Hematopoietic multipotent progenitor cell treated with erythropoietin and hydrocortisone succinate and interleukin-3 and kit ligand, for 15 days (in vitro differentiated cells): ENCODE measurements at places on chromosomes 2 and 18.

- no peak for DNase-seq
Measured at GRCh38 chr2:120341977-120342376, 4.0 kb upstream of the INHBB start.

DNA sequence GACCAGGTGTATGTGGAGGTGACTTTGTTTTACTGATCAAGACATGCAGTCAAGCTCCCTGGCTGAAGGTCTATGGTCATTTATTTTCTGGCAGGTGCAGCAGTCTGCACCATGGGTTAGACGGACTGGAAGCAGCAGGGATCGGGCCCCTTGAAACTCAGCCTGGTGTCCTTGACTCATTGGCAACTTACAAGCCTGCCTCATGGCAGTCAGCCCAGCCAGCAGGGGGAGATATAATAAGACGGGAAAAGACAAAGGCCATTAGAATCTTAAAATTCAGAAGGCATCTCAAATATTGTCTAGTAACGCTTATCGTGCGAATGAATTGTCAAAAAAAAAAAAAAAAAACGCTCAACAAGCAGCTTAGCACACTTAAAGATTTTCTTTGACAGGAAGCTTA, 308.2 kb downstream of the EN1 start:
- no peak for DNase-seq

GRCh38 chr2:34104601-34105000, 505.5 kb upstream of the FAM98A start:
- no peak for DNase-seq

DNA sequence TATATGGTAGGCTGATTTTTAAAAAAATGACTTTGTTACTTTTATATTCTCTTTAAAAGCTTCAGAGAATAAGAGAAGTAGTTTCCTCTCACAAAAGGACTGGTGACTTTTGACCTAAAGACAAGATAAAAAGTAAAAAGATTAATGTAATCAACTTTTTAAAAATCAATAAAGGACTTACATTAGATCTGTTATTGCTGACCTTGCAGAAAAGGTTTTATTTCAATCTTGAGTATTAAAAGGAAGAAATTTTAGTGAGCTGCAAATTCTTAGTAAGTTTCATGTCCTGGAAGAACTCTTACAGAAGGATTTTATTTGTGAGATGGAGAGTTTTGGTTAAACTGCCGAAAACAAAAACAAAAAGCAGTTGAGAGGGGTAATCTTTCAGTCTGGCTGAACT, 2.2 kb upstream of the GAREM1 start:
- no peak for DNase-seq

DNA sequence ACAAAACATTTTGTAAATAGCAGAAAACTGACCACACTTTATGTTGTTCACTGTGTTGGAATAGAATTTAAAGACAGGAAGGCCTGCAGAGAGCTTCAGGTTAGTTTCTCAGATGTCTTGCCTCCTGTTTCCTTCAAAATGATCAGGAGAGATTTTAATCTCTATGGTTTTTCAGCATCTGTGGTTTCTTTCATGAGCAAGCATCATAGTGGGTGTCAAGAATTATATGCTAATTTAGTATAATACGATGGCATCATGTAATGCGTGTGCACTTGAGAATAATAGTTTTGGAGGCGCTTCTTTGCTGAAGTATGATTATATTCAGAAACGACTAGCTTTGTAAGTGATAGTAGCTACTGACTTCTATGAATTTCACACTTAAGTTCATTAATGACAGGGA, 149.9 kb downstream of the PLCL1 start:
- DNase-seq, result no peak

DNA sequence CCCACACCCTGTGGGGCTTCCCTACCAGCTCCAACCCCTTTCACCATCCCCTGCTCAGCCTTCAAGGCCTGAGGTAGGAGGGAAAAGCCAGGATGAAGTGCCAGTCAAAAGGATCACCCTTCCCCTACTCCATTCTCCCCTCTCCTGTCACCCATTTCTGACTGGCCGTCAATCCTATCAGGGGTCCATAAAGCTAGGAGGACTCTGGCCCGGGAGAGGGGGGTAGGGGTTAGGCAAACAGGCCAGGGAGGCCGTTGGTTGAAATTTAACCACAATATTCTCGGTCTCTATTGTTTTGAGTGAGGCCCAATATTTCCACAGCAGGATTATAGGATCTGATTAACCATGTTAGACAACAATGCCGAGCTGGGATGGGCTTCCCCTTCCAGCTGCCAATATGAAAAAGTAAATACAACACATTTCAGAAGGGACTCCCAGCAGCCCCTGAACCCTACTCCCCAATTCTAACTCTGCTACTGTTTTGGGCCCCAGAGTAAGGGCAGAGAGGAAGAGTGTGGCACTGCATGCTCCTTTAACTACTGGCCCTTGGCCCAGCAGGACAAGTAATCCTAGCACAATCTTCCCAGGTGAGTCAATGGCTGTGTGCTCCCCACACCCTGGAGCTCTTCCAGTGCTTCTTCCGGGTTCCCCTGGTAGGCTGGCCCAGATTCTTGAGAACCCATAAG, 10.6 kb upstream of the IHH start:
- no peak for DNase-seq

DNA sequence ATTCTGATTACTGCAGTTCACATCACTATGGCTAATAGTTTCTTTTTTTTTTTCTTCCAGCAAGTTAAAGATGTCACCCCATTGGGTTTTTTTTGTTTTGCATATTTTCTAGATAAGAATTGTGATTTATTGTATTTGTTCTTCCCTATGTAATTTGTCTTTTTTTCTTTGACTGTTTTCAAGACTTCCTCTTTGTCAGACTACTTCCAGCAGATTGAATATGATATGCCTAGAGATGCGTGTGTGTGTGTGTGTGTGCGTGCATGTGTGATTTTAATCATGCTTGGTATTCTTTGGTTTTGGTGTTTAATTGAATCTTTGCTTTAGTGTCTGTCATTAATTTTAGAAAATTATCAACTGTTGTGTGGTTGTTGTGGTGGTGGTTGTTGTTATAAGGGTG, 166.7 kb upstream of the SLC39A10 start:
- DNase-seq, result no peak

GRCh38 chr2:184599054-184599871, 934 bp downstream of the ZNF804A start:
- no peak for DNase-seq

DNA sequence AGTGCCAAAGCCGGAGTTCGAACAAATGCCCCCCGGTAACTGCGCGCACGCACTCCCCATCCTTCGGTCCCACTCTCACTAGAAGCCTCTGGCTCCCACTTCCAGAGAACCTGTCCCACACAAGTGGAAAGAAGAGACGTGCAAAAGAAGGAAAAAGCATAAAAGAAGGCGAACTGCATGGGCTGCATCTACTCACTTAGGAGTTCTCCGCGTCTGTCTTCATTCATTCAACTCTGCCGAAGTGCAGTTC, 312 bp downstream of the NR4A2 start:
- DNase-seq, result no peak

DNA sequence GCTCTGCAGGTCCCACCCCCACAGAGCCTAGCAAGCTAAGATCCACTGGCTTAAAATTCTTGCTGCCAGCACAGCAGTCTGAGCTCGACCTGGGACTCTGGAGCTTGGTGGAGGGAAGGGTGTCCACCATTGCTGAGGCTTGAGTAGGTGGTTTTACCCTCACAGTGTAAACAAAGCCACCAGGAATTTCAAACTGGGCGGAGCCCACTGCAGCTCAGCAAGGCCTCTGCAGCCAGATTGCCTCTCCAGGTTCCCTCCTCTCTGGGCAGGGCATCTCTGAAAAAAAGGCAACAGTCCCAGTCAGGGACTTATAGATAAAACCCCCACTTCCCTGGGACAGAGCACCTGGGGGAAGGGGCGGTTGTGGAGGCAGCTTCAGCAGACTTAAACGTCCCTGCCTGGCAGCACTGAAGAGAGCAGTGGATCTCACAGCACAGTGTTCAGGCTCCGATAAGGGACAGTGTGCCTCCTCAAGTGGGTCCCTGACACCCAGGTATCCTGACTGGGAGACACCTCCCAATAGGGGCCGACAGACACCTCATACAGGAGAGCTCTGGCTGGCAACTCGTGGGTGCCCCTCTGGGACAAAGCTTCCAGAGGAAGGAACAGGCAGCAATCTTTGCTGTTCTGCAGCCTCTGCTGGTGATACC, 20.0 kb upstream of the NEMP2 start:
- DNase-seq, result no peak

DNA sequence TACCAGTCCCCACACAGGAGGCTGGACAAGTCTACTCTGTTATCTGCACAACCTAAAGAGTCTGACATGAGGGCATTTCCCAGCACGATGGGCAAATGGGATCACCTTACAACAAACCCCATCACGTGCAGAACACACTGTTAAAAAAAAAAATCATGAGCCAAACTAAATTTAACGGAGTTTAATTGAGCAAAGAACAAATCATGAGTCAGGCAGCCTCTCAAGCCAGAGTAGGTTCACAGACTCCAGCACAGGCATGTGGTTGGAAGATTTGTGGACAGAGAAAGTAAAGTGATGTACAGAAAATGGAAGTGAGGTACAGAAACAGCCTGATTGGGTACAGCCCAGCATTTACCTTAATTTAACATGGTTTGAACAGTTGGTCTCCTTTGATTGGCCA, 59.9 kb downstream of the KYNU start:
- no peak for DNase-seq

DNA sequence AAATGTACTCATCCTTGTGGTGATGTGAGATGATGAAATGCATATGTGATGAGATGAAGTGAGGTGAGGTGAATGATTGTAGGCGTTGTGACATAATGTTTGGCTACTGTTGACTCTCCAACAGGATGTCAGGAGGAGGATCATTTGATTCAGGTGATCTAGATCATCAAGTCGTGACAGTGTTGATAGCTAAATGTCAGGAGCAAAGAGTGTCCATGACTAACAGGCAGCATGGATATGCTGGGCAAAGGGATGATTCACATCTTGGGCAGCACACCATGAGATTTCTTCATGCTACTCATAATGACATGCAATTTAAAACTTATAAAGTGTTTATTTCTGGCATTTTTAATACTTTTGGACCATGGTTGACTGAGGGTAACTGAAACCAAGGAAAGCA, 40.2 kb upstream of the UBXN4 start:
- no peak for DNase-seq

GRCh38 chr18:65091744-65092329, 659.0 kb upstream of the CDH7 start:
- DNase-seq, result no peak

- no peak for DNase-seq
Measured at GRCh38 chr2:144507441-144508171, 12.3 kb downstream of the ZEB2 start.

DNA sequence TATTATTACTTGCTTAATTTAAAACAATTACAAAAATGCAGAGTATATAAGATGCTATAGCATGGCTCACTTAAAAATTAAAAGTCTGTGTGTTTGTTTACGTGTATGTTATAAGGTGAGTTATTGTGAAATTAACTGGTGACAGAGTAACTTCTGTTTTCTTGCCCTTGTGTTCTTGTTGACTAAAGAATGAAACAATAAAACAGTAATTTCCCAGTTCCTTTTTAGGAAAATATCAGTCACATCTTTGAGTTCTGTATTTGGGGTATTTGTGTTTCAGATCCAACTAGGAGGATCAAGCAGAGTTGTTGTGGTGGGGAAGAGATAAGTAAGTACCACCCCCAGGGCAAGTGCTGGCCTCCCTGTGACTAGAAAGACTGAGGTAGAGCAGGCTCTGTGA, 143.6 kb downstream of the CCDC148 start:
- DNase-seq, result no peak

DNA sequence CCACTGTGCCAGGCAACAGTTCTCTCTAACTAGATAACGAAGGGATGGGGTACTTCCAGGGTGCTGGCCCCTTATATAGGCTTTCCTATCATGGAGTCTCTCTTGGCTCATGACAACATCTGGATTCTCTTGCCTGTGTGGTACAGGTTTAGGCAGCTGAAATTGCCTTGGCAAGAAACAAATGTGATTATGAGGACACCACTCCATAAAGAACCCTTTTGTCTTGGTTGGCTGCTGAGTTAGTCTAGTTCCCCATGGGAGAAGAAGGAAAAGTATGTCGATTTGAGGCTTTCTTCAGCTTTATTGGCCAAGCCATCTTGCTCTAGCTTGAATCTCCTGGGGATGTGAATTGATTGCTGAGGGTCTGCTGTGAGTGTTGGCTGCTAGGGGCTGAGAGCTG, 76.3 kb upstream of the ZCCHC2 start:
- no peak for DNase-seq

DNA sequence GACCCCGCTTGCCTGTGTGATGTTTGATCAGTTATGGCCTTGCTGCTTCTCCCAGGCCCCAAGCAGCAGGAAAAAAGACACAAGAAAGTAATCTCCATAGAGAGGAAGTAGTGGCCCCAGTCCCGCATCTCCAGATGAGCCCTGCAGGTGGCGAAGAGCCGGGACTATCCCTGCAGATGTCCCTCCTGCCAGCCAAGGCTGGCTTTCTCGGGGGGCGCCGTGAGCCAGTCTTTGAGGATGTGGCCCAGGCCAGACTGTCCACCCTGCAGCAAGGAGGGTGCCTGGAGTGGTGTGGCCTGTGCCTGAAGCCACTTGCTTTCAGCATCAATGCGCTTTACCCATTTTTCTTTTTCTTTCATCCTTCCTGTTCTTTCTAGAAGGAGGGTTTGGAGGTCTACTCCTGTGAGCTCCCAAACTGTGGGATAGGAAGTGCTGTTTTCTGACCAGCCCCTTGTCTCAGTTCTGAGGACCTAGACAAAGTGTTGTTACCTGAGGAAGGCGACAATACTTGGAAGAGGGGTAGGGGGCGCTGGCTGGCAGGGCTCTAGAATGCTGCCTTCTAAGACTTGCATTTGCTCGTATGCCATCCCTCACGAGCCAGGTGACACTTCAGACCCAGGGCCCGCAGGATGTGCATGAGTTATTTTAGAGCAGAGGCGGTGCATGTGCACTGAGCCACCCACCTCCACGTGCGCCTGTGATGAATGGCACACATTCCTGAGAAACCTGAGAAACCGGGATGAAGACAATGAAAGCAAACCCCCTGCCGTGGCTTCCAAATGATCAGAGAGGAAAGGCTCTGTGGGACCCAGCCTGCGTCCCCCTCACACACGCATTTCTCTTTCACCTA, 255.8 kb downstream of the FBXO15 start:
- no peak for DNase-seq

GRCh38 chr2:8498994-8499393, 182.9 kb upstream of the ID2 start:
- no peak for DNase-seq
